NCI-H1436 treated with DMSO at 0.1 percent for 48 hours (cell line): ENCODE measurements at places on chromosomes 2 and 18.

GRCh38 chr2:129733579-129733978, 245.9 kb upstream of the RAB6C start:
- DNase-seq, result no peak

DNA sequence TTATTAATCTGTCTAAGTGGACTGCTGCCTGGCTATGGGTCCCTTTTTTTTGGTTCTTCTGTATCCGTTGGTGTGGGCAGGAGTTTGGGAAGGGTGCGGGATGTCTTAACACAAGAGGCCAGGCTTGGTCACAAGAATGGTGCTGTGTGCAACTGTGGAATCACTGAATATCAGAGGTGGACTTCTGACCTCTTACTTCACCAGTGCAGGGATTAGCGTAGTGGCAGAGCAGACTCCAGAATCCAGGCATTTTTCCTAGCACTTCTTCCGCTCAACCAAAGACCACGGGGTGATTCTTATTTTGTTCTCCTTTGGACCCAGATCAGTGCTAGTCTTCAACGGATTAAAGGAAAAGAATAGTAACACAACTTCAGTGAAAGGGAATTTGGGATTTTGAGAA, 254.3 kb upstream of the TNP1 start:
- DNase-seq, result no peak

GRCh38 chr2:64295326-64296139, 151.3 kb upstream of the PELI1 start:
- DNase-seq, result no peak

DNA sequence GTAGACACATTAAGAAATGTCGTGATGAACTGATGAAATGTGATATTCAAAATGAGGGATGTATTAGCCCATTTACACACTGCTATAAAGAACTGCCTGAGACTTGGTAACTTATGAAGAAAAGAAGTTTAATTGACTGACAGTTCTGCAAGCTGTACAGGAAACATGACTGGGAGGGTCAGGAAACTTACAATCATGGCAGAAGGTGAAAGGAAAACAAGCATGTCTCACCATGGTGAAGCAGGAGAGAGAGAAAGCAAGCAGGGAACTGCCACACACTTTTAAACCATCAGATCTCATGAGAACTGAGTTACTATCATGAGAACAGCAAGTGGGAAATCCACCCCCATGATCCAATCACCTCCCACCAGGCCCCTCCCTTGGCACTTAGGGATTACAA, 1010.8 kb upstream of the CELF4 start:
- DNase-seq, result no peak

GRCh38 chr2:64482765-64483504, 29.0 kb downstream of the LGALSL start:
- DNase-seq, result no peak

DNA sequence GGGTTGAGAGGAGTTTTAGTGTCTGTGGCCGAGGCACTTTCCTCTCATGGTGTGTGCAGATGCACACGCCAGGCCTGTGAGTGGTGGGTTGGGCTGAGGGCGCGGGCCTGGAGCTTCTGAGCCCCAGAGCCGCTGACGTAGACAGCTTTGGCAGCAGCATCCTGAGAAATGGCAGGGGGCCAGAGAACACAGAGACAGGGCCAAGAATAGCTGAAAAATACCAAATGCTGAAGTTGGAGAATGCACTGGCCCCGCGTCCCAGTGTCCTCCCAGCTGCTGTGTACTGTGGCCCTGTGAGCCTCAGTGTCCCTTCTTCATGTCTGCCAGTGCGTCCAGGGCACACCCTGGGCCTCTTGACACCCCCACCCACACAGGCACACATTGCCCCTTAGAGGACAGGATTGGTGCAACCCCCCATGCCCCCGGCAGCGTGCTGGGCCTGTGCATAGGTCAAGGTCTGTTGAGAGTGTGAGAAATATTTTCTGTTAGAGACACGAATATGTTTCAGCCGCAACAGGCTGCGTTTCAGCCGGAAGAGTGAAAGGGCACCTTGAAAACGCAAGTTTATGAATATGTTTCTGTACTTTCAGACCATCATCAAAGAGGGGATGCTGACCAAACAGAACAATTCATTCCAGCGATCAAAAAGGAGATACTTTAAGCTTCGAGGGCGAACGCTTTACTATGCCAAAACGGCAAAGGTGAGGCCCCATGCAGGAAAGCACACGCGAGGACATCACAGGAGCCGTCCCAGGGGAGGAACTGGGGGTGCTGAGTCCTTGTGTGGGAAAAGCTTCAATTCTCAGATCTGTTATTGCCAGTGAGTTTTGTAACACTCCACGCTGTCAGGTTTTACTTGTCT, 33.6 kb downstream of the DGKD start:
- no peak for DNase-seq

- DNase-seq, result no peak
These were observed 572.0 kb upstream of the LINC00305 start for GRCh38 chr18:64720781-64721464.

GRCh38 chr2:164808776-164809175, 32.8 kb downstream of the COBLL1 start:
- DNase-seq, result no peak

- DNase-seq, result no peak
These were observed 80.0 kb upstream of the LDLRAD4 start for GRCh38 chr18:13138420-13139139.

DNA sequence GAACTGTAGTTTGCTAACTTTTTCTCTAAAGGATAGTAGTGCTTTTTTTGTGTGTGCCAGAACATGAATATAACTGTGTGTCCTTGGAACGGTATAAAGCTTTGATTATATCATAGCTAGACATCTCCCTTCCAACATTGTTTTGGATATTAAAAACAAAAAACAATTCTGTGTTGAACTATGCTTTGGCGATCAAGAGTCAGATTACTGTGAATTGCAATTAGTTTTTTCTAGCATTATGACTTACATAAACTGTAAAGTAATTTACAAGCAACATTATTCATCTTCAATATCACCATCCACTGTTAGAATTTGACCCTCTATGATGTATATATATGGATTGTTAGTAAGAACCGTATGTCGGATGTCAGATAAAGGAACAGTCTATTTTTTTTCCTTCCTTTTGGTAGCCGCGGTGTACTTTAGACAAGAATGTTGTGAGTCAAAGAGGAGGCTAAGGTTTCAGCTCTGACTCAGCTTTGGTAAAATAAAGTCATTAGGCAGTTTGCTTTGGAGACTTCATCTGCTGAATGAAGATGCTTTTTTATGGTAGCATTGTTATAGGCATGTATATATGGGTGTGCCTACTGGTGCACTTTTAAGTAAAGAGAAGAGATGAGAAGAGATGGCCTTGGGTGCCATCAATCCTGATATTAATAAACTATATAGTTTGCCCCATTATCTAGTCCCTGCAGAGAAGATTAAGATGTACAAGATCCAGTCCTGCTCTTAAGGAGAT, 76.4 kb downstream of the LTBP1 start:
- DNase-seq, result no peak

GRCh38 chr18:58227361-58227930, 183.4 kb downstream of the NEDD4L start:
- no peak for DNase-seq

DNA sequence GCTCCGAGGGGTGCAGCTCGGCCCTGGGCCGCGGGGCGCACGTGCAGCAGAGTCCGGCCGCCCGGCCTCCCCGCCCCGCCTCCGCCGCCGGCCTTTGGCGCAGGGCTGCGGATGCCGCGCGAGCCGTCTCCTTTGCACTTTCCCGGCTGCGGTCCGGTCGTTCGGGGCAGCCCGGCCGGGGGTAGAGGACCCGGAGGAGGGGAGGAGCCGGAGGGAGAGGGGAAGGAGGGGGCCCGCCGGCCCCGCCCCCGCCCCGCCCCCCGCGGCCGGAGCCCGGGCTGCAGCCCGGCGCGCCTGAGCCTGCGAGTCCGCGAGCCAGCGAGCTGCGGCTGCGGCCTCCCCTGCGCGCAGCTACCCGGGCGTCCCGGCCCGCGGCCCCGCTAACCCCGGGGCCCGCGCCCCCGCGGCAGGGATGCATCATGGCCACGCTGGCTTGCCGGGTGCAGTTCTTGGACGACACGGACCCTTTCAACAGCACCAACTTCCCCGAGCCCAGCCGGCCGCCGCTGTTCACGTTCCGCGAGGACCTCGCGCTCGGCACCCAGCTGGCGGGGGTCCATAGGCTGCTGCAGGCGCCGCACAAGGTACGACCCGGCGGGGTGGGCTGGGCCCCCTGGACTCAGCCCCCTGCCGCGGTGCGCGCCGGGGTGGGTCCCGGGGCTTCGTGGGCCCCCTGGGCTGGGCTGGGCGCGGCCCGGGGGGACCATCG, at the start of gene FHOD3:
Gene FHOD3, plus strand, starts transcription at position 297 of the 709 bp plus-strand sequence. Its CDS starts 123 bp downstream, at position 420.
- DNase-seq, result no peak

GRCh38 chr2:166773308-166773949, 114.9 kb upstream of the XIRP2 start:
- no peak for DNase-seq

- no peak for DNase-seq
These were observed 1.9 kb downstream of the PER2 start for GRCh38 chr2:238286551-238286950.

DNA sequence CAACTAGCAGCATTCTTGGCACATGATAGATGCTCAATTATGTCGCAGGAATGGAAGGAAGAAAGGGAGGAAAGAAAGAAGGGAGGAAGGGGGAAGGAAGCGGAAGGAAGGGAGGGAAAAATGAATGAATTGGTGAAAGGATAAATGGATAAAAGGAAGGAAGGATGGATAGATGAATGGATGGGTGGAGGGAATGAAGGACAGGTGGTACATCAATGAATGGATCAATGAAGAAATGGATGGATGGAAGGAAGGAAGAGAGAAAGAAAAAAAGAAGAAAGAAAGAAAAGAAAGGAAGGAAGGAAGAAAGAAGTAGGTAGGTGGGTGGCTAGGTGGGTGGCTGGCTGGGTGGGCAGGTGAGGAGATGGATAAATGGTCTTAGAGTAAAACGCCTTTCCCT, 56.8 kb downstream of the TWIST2 start:
- no peak for DNase-seq

- no peak for DNase-seq
These were observed 8.9 kb upstream of the LTBP1 start for GRCh38 chr2:32937602-32938448.

- DNase-seq, result no peak
These were observed 662 bp downstream of the ACVR2A start for GRCh38 chr2:147845411-147845971.

DNA sequence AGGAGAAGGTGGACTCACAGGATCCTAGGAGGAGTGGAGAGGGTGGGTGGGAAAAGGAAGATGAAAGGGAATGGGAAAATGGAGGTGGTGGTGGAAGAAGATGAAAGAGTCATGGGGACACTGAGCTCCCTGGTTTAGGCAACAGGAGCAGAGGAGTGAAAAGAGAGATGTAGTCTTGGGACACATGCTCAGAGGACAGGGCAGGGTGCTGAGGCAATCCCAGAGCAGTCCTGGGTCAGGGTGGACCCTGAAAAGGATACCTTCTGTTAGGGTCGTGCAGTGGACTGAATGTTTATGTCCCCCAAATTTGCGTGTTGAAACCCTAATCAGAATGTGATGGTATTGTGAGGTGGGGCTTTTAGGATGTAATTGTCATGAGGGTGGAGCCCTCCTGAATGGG, 37.9 kb downstream of the SUCLG1 start:
- no peak for DNase-seq

DNA sequence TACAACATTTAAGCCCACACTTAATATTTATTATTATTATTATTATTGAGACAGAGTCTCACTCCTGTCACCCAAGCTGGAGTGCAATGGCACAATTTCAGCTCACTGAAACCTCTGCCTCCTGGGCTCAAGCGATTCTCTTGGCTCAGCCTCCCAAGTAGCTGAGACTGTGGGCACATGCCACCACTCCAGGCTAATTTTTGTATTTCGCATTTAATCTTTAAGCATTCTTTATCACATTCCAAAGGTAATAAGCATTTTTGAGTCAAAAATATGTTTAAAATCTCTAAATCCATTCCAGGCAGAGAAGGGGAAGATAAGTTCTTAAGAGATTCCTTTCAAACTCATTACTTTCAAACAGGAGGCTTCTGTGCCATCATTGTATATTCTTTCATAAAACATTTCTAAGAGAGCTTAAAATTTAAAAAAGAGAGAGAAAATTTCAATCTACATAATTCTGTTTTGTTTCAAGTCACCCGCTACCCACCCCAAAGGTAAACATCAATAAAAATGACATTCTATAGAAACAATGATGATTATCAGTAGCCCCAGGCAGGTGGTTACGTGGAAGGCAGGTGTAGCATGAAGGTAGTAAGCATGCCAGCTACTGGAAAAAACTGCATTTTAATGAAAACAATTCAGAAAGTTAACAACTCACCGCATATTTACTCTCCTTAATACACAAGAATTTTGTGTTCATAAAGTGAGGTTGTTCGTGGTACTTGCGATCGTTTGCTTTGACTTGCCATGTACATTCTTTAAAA, 84.4 kb upstream of the NARS1 start:
- DNase-seq, result peak; percentile 55
